ENCODE measurements at places on chromosomes 3 and 15.

DNA sequence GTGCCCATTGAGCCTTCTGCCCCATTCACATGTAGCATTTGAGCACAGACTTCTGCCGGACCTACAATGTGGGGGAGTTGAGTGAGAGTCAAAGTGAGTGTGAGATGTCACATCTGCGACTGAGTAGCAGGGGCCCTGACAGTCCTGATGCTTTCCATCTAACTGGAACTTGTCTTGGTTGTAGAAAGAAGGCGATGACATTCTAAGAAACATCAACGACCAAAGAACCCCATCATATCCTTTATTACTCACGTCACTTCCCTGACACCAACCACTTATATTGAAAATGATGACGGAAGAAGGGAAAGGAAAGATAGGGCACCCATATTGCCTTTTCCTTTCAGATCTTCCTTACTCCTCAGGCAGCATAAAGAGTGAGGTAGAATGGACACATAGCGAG lies 30.5 kb downstream of the SMAD3 start:
- no peak for DNase-seq

- no peak for DNase-seq
Measured at GRCh38 chr15:91867581-91868026, 14.1 kb downstream of the SLCO3A1 start.

DNA sequence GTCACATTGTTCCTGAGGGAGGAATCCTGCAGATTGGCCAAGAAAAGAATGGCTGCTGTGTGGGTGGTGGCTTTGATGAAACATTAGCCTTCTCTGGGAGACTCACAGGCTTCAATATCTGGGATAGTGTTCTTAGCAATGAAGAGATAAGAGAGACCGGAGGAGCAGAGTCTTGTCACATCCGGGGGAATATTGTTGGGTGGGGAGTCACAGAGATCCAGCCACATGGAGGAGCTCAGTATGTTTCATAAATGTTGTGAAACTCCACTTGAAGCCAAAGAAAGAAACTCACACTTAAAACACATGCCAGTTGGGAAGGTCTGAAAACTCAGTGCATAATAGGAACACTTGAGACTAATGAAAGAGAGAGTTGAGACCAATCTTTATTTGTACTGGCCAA lies 6.1 kb downstream of the PTX3 start:
- DNase-seq: no peak

DNA sequence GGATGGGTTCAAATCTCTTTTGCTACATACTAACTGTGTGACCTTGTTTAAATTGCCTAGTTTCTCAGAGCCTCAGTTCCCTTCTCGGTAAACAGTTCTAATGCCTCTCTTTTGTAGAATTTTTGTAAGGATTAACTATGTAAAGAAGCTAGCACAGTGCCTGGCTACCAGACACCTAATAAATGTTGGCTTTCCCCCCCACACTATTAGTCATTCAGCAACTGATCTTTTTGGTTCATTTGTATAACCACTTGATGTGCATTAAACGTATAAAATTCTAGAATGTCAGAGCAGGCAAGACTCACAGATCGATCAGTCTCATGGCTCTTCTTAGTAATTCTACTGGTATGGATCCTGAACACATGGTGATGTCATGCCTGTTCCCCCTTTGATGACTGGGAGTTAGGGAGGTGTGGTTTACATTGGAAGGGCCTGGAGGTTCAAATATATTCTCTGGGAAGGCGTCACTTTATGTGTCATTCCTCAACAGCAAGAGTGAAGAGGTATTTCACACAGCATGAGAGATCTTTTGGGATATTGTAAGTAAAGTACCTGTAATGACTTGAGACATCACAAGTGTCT lies 6.5 kb downstream of the TAGLN3 start:
- DNase-seq: no peak

DNA sequence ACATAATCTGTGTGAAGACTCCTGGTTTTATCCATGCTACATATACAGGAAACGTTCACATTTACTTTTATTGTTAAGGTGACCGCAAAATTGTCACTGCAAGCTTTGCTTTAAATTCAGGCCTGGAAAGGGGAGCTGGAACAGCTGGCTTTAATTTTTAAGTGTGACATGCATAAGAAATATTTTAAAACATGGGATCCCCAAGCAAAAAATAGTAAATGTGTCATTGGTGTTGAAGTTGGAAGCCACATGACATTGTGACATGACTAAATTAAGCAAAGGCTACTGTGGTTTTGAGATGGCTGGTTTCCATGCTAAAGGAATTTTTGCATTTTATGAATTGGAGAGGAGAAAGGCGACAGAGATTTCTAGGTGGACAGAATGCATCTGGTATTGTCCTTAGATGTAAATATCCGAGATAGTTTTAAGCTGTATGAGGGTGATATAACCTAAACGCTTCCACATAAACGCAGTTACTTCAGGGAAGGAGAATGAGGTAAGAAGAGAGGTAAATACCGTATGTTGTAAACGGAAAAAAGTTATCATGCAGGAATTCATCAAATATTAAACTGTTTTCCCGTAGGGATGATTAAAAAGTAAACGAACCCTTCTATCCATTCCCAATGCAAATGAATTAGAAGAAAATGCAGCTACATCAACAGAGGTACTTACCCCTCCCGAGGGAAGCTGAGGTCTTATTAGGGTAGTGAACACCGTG lies 927 bp upstream of the FYTTD1 start:
- no peak for DNase-seq

GRCh38 chr15:33586786-33587697 lies 276.3 kb downstream of the RYR3 start:
- no peak for DNase-seq

DNA sequence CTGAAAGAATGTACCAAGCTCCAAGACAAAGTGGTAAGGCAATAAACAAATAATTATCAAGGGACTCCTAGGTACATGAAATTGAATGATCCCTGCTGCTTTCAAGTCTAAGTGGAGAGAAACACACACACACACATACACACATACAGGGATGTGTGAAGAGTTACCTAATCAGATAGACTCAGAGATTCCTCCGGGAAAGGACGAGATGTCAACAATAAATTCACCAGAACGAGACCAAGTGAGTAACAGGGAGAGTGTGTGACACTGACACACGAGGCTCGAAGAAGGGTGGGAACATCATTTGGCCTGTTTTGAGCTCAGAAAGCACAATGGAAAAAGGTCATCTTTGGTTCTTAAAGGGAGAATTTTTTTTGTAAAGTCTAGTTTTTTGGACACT lies 13.4 kb downstream of the LRIG1 start:
- no peak for DNase-seq

DNA sequence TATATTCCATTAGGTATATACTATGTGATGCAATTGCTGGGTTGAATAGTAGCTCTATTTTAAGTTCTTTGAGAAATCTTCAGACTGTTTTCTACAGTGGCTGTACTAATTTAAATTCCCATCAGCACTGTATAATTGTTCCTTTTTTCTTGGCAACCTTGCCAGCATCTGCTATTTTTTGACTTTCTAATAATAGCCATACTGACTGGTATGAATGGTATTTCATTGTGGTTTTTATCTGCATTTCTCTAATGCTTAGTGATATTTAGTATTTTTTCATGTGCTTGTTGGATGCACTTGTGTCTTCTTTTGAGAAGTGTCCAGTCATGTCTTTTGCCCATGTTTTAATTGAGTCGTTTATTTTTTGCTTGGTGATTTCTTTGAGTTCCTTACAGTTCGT lies 145.1 kb upstream of the PLSCR5 start:
- DNase-seq: no peak

DNA sequence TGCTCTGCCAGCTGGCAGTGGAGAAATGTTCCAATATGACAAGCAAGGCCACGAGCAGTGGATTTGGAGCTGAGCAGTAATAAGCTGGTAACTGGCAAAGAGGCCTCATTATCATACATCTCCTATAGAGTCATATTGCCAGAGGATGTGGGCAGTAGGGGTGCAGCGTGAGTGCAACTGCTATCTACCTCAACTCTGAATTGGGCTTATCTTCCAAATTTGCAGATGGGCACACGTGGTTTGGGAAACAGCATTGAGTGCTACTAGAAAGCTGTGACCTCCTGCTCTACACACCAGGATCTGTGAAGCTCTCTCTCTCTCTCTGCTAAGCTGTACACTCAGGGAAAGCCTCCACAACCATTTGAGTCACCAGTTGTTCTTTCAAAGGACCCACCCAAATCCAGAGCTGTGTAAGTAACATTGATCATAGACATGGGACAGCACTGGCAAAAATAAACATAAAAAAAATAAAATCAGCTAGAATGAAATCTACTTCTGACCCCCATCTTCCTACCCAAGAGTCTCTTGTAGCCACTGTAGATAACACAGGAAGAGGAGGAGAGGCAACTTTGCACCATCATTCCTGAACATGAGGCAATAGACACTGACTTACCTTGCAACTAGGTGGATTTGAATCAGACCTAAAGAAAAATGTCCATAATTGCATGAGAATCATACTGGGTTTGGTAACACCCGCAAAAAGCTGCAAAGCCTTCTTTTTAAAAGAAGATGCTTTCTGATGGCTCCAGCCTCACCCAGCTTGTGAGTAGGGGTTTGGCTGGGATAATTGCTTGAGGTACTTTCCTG lies 82.9 kb upstream of the THBS1 start:
- no peak for DNase-seq

GRCh38 chr3:98553753-98554152 lies 22.0 kb downstream of the GPR15 start:
- no peak for DNase-seq

- no peak for DNase-seq
Measured at GRCh38 chr3:187242435-187242834, 45.1 kb downstream of the RTP1 start.

DNA sequence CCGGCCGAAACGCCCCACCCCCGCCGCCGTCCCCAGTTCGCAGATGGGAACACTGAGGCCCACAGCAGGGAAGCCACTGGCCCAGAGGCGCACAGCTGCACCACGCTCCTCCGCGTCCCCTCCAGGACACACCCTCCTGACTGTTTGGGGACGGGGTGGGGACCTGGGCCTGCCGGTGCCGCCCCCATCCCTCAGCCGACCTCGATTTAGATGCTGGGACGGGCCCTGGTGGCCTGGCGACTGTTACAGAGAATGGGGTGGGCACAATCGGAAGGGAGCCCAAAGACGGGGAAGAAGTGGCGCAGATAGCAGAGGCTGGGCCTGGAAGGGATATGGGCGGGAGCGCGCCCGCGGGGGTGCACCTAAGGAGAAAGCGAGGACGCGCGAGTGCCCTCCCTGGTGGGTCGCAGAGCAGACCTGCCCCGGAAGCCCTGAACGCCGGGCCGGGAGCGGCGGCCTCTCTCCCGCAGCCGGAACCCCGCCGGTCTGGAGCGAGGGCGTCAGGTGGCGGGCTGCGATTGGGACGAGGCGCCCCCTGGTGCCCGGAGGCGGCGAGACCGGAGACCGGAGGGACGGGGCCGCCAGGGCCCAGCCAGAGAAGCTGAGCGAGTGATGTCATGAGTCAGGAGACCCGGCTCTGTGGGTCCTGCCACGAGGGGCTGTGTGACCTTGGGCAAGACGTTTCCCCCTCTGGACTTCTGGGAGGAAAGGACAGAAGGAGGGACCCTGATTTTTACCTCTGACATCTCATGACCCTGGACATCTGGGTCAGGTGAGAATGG lies 78.4 kb downstream of the IQSEC1 start:
- DNase-seq: peak; percentile 87

DNA sequence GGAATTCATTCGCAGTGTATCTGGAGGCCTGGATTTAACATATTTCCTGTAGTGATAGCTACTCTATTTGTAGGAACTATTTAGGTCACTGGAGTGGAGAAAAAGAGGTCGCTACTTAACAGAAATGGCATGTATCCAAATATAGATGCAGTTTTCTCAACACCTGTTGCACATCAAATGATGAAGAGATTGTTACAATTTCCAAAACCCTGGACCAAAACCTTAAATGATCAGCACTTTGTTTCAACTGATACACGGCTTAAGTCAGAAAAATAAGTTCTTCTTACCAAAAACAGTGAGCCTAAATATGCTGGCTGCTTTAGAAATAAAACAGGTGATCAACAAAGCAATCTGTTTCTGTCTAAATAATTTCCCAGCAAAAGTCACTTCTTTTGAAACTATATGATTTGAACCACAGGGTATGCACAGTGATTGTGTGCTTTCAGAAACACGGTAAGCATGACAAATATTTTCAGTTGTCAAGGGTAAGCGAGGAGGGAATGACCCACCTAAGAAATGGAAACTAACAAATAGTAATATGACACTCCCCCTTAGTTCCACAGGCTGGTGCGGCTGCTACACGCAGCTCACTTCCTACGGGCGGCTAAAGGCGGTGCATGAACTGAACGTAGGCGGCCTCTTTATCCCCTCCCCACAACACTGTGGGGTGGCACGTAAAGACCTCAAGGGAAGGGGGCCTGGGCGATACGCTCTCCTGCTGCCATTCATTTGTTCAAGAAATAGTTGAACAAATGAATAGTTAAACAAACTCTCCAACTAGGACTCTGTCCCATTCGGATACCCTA lies 1.1 kb downstream of the EHD4 start:
- peak; percentile 70 for DNase-seq

DNA sequence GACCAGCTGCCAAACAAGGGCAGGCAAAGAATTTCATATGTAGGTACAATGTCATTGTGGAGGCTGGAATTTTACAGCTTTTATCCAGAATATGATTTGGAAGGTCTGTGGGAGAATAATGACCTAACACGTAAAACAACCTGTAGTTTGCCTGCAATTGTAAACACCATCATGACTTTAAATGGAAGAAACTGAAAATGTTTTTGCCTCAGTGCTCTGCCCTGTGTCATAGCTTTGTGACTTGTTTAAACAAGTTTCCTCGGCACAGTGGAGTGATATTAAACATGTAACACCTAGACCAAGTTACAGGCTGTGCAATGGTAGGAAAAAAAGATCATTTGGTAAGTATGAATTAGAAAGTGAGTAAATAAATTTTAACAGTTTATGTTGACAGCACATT lies 171.6 kb upstream of the MBNL1 start:
- no peak for DNase-seq

- no peak for DNase-seq
Measured at GRCh38 chr3:156397534-156397933, 157.4 kb downstream of the SSR3 start.

GRCh38 chr15:68449389-68449788 lies 17.4 kb upstream of the ITGA11 start:
- DNase-seq: no peak

- DNase-seq: no peak
Measured at GRCh38 chr15:88147760-88148159, 108.8 kb downstream of the NTRK3 start.

DNA sequence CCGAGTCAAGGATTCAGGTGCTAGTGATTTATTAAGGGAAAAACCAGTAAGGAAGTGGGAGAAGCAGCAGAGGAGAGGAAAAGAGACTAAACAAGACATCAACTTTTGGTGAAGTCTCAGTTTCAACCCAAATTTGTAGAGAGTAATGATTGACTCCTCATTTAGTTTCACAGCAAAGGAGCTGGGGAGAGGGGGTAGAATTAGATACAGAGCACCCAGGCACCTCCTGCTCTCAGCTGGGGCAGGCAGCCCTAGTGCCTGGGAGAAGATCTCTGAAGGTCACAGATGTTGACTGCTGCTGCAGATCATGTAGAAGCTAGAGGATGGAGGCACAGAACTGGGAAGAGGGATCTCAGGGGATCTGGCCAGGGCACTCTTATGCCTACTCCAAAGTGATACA lies 29.1 kb downstream of the RPL39L start:
- no peak for DNase-seq

Measured in effector memory CD8-positive, alpha-beta T cell (primary cell).